Spleen (tissue), 13 donors: ENCODE measurements at places on chromosomes 1 and 21. TPM values are rescaled to one million over a fixed set of nuclear protein-coding genes. Genes with fewer than 3 reads are reported as not detected.

DNA sequence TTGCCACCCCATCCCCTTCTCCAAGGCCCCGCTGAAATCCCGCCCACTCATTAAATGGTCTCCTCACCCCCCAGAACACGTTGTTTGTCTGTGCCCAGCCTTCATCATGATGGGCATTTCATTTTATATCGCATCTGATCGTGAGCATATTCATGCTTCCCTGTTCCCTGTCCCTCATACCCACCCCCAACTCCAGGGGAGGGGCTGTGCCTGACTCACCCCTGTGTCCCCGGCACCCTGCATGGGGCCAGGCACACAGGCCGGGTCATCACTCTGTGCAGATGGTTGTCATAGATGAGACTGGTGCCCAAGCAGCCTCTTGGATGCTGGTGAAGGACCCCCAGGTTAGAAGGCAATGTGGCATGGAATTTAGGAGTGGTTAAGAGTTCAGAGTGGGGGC lies 11.0 kb downstream of the CAMK2N1 start:
- peaks cover 60% of the 10 kb centered on the region for H3K27me3 ChIP-seq
- no peaks in the 10 kb centered on the region for H3K36me3 ChIP-seq

GRCh38 chr1:233034836-233035235 lies 84.4 kb downstream of the NTPCR start:
- no peak overlapping the region for H3K4me3 ChIP-seq
- H3K36me3 ChIP-seq: no peaks in the 10 kb centered on the region
- H3K27me3 ChIP-seq: no peaks in the 10 kb centered on the region
- DNase-seq: no peak
- no peaks in the 10 kb centered on the region for H3K4me1 ChIP-seq

DNA sequence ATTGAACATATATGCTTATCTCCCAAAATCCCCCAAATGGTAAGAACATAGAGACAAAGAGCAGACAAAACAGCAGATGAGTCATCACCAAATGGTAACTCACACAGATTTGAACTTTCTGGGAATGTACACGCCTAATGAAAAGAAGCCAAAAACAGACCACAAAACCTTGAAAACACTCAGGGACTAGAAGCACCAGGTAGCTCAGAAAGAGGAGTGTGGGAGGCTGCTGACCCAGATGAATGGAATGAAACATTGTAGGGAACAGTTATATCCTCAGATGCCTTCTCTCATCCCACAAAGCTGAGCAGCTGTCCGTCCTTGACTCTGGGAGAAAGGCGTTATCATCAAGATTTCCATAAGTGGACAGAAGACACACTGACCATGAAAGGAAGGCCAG lies 307.0 kb upstream of the USP25 start:
- H3K4me3 ChIP-seq: no peak overlapping the region
- H3K4me1 ChIP-seq: no peaks in the 10 kb centered on the region
- DNase-seq: no peak
- H3K27ac ChIP-seq: no peak overlapping the region

- no peak overlapping the region for H3K4me3 ChIP-seq
- H3K36me3 ChIP-seq: no peaks in the 10 kb centered on the region
- DNase-seq: no peak
- H3K4me1 ChIP-seq: no peaks in the 10 kb centered on the region
- H3K27ac ChIP-seq: no peak overlapping the region
Measured at GRCh38 chr1:100834777-100835660, 59.6 kb downstream of the EXTL2 start.

DNA sequence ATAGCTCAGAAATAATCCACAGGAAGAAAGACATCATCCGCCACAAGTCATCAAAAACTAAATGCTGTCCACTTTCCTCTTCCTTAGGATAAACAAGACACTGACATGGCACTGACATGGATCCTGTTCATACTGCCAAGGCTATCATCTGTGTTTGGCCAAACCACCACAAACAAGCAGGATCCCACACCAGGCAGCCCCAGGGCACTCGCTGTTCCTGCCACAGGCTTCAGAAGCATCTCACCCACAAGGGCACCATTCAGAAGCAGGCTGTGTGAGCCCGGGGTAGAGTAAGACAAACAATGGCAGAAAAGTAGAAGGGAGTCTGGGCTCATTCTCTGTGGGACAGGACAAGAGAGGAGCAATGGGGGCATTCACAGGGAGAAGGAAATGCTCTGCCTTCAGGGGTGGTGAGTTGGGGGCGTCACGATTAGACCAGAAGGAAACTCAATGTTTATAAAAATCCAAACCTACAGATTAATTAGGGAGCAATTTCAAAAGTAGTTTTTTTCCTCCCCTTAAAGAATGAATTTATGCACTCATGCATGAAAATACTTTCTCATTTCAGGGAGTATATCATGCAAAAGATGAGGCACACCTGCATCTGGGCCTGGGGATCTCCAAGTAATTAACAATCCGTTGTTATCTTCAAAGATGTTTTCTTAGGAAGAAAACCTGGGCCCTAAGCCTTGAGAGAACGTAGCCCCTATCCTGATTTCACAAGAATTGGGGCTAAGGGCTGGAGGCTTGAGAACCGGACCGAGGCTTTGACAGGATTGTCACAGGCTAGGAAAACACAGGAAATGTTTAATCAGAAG lies 43.3 kb upstream of the ATP1A1 start:
- no peak for DNase-seq
- peaks cover 20% of the 10 kb centered on the region for H3K4me1 ChIP-seq
- no peak overlapping the region for H3K27ac ChIP-seq

GRCh38 chr1:112358798-112359408 lies 37.1 kb upstream of the CTTNBP2NL start:
- H3K36me3 ChIP-seq: no peaks in the 10 kb centered on the region
- H3K27ac ChIP-seq: peak overlapping the region; percentile 77
- H3K4me3 ChIP-seq: no peak overlapping the region
- DNase-seq: peak; percentile 83
- H3K4me1 ChIP-seq: peaks cover 4% of the 10 kb centered on the region

- peaks cover 34% of the 10 kb centered on the region for H3K27me3 ChIP-seq
- no peak overlapping the region for H3K27ac ChIP-seq
- H3K4me1 ChIP-seq: peaks cover 2% of the 10 kb centered on the region
- H3K36me3 ChIP-seq: no peaks in the 10 kb centered on the region
Measured at GRCh38 chr1:157176591-157177121, 38.5 kb upstream of the ETV3 start.

MROH7 gene
- total RNA-seq: 1.8 TPM

RHBG gene
- total RNA-seq: not detected

DNA sequence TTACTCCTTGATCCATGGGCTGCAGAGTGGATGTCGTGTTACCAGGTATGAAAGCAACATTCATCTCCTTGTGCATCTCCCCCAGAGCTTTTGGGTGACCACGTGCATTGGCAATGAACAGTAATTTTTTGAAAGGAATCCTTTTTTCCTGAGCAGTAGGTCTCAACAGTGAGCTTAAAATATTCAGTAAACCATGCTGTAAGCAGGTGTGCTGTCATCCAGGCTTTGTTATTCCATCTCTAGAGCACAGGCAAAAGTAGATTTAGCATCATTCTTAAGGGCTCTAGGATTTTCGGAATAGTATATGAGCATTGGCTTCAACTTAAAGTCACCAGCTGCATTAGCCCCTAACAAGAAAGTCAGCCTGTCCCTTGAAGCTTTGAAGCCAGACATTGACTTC lies 27.3 kb downstream of the AGPAT3 start:
- H3K27me3 ChIP-seq: no peaks in the 10 kb centered on the region
- no peak for DNase-seq
- H3K4me1 ChIP-seq: peaks cover 16% of the 10 kb centered on the region
- H3K4me3 ChIP-seq: no peak overlapping the region
- no peak overlapping the region for H3K27ac ChIP-seq

EPHX1 gene
- 87.4 TPM for total RNA-seq

DNA sequence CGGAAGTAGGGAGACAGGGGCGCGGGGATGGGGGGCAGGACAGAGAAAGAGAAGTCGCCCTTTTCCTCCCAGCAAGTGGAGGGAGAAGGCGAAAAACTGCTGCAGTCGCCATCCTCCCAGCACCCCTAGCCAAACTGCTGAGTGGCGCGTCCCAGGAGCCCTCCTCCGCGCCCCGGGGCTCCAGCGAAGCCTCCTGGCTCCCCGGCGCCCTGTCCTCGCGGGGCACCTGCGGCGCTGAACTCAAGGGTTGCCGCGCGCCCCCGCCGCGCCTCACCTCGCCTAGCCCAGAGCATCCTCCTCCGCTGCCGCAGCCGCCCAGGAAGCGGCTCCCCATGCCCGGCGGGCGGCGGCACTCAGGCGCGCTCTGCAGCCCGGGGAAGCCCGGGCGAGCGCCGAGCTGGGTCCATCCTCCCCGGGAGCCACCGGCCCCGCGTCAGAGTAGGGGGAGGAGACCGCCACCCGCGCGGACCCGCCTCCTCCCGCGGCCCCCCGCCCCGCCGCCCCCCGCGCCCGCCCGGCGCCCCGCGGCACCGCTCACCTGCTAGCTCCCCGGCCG lies at the start of gene DAB1:
Gene DAB1, minus strand, starts transcription at position 405 of the 556 bp plus-strand sequence. CDS start 133,030 bp downstream, outside the sequence.
- peaks cover 7% of the 10 kb centered on the region for H3K4me1 ChIP-seq
- no peaks in the 10 kb centered on the region for H3K36me3 ChIP-seq
- peak within 1 kb of the TSS; percentile 13 for H3K4me3 ChIP-seq
- peak; percentile 63 for DNase-seq
- H3K27ac ChIP-seq: no peak within 1 kb of the TSS
- H3K27me3 ChIP-seq: peaks cover 91% of the 10 kb centered on the region

DNA sequence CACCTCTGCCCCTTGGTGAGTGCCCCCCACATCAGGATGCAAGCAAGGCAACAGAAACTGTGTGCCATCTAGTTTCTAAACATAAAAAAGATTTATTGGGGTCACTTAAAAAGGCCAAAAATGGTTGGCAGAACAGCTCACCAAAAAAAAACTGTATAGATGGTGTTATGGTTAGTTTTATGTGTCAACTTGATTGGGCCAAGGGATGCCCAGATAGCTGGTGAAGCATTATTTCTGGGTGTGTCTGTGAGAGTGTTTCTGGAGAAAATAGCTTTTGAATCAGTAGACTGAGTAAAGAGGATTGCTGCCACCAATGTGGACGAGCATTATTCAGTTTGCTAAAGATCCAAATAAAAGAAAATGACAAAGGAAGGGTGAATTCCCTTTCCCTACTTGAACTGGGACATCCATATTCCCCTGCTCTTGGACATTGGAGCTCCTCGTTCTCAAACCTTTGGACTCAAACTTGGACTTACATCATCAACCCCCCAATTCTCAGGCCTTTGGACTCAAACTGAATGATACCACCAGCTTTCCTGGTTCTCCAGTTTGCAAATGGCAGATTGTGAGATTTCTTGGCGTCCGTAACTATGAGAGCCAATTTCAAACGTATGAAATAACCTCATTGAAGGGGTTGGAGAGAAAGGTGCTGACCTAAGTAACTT lies 16.9 kb downstream of the CAPN9 start:
- no peaks in the 10 kb centered on the region for H3K4me1 ChIP-seq
- no peak overlapping the region for H3K27ac ChIP-seq
- no peaks in the 10 kb centered on the region for H3K27me3 ChIP-seq
- H3K4me3 ChIP-seq: no peak overlapping the region

GRCh38 chr1:167463875-167464575 lies 54.3 kb downstream of the CD247 start:
- H3K27me3 ChIP-seq: no peaks in the 10 kb centered on the region
- peak overlapping the region; percentile 4 for H3K27ac ChIP-seq
- H3K4me1 ChIP-seq: no peaks in the 10 kb centered on the region
- DNase-seq: no peak

DNA sequence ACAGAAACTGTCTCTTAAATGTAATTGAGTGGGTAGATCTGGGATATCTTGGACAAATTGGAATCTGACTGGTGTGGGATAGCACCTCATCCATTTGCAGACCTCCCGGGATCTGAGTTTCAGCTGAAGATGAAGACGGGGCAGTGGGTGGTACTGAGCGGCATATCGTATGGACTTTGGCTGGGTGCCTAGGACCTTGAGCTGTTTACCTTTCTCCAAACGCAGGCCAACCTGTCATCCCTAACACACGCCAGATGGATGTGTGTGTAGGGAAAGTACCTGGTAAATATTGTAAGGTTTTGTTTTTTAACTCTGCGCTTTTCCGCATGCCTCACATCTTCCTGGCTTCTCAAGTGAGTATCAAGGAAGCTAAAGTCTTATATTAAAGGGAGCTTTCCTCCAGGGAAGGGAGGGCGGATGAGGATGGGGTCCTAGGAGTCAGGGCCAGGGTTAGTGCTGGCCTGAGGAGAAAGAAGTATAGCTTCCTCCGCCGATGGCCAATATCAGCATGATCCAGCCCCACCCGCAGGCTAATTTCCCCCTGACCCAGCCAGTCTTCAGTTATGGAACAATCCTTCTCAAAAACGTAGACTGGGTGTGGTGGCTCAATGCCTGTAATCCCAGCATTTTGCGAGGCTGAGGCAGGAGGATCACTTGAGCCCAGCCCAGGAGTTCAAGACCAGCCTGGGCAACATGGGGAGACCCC lies 26.2 kb downstream of the ATP8B2 start:
- no peak overlapping the region for H3K4me3 ChIP-seq
- H3K27ac ChIP-seq: peak overlapping the region; percentile 79
- peaks cover 48% of the 10 kb centered on the region for H3K4me1 ChIP-seq

NKAIN1 gene
- not detected for total RNA-seq

TMEM9 gene
- total RNA-seq: 21.5 TPM

DNA sequence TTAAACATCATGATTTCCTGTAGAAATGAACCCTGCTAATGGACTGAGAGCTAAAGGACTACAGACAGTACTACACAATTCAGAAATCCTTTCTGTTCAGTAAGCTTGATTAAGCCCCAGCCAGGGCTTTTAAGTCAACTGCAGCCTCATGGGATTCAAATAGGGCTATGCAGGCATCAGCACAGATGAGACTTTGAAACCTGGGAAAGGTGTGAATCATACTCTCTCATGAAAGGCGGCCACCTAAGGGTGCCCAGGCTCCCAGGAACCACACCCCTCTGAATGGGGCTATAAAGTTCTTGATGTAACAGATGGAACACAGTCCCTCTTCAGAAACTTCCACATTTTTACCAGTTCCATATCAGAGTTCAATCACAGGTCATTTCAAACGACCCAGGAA lies 7.6 kb downstream of the SIPA1L2 start:
- H3K36me3 ChIP-seq: no peaks in the 10 kb centered on the region
- no peak overlapping the region for H3K4me3 ChIP-seq
- no peak overlapping the region for H3K27ac ChIP-seq
- no peaks in the 10 kb centered on the region for H3K27me3 ChIP-seq
